ENCODE measurements at places on chromosomes 2 and 18.

- no peak for DNase-seq
Observed at GRCh38 chr2:39665811-39666490, at the start of gene TMEM178A. Gene TMEM178A, plus strand, starts transcription at chr2:39665917. Its CDS starts 58 bp downstream, at chr2:39665975.

- DNase-seq, result no peak
Observed at GRCh38 chr2:239249776-239250175, 151.0 kb downstream of the HDAC4 start.

DNA sequence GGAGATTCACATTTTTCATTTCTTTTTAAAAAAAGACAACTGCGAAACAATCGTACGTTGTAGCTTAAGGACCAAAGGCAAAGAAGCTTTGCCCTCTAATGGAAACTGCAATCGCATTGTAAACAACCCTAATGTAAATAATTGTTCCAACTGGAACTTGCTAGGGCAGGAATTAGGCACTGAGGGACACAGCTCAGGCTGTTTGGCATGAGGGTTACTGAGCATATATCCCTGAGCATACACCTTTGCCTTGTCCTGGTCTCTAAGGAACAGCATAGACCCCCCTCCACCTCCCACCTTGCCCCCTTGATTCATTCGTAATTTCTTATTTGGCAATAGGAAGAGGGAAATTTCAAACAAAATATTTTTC is 396.4 kb downstream of the LNPK start:
- no peak for DNase-seq

GRCh38 chr18:3384664-3385563 is 65.1 kb upstream of the TGIF1 start:
- DNase-seq, result no peak

DNA sequence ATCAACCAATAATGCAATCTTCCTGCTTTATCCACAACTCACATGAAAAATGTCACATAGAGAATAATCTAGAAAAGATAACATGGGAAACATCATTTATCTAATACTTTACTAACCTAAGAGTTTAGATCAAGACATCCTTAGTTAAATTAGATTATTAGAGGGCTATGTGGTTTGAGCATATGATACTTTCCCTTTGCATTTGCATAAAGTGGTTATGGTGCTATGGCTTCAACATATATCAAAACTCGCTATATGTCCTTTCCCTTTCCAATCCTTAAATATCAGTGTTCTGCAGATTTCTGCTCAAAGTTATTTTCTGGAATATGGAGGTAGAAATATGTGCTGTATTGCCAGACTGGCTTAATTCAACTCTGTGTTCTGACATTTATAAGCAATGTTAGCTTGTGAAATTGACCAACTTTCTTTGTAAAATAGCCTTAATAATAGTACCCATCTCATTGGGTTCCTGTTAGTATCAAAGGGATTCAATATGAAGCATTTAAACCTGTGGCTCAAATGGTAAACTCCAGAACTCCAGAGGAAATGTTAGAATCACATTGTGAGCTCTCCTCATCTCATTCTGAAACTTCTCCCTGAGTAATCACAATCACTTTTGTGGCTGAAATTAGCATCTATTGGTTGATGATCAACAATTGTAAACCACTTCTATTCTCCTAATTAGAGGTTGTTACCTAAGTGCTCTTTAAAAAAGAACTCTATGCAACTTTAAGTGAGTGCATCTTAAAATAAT is 1089.9 kb upstream of the SLC39A10 start:
- no peak for DNase-seq

DNA sequence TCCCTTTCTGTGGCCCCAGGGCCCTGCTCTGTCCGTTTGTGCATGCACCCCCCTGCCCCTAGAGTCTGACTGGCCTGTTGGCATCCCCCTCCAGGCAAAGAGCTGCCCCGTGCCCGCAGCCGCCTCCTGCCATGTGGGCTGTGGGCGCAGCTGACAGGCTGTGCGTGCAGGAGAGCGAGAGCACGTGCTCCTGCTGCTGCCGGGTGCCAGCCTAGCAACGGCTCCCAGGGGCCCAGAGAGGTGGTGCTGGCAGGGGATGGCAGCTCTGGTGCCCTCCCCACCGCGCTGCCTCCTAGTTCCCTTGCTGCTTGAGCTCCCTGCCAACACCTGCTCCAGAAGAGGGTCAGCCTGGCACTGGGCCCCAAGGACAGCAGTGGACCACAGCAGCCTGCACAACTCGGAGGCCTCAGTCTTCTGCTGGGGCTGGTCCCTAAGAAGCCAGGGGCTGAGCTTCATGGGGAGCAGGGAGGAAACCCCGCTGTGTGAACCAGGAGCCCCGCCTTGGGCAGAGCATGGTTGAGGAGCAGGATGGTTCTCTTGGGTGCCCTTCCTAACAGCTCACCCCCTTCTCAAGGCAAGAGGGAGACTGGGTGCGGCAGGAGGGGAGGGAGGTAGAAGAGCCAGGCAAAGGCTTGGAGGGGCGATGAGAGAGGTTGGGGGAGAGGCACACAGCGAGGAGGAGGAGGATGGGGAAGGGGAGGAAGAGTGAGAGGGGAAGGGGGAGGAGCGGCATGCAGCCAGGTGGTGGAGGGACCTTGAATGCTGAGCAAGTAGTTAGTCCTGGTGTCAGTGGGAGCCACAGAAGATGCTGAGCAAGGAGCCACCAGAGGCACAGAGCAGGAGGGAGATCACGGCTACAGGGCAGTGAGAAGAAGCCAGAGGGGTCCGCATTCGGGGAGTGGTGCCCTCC is 23.8 kb upstream of the PTMA start:
- DNase-seq, result no peak

GRCh38 chr2:214946949-214947348 is 137.5 kb upstream of the BARD1 start:
- no peak for DNase-seq

- no peak for DNase-seq
Observed at GRCh38 chr2:73202156-73203054, at the start of gene NOTO. Gene NOTO, plus strand, starts transcription at chr2:73202574. Its CDS starts 93 bp downstream, at chr2:73202667.

DNA sequence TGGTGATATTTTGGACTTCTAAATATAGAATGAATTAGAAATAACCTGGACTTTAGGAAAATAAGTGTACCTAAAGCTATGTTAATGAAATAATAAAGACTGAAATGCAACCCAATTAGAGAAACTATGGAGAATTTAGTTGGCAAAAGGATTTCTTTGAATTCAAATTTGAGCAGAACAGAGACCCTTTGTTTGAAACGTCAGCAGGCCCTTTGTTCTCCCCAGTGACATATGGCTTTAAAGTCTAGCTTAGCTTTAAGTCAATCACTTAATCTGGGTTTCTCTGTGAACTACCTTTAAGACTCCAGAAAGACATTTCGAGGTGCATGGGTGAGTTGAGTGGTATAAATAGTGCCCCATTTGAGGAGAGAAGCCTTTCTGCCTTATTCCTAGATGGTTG is 130.5 kb upstream of the CREB1 start:
- DNase-seq, result no peak

Data from stimulated activated CD4-positive, alpha-beta T cell treated with anti-CD3 and anti-CD28 coated beads, TNF-alpha, amount 100 ng/mL, for 4 hours (primary cell).